ENCODE measurements at places on chromosomes 2 and 18. TPM values are rescaled to one million over a fixed set of nuclear protein-coding genes. Genes with fewer than 3 reads are reported as not detected.

Gene IMP4
- 76.5 TPM for total RNA-seq

Gene OSBPL1A
- total RNA-seq, result 40.4 TPM

Gene MTCL1
- 150 TPM for total RNA-seq

Gene CPO
- total RNA-seq, result not detected

Gene PLCL1
- 2.9 TPM for total RNA-seq

Gene PRKAG3
- not detected for total RNA-seq

Gene ABHD1
- 0.78 TPM for total RNA-seq

Gene KCNJ13
- 0.60 TPM for total RNA-seq

Gene BOK
- total RNA-seq, result 16.0 TPM

Gene GBX2
- total RNA-seq, result not detected

Gene UGT1A3
- 20.8 TPM for total RNA-seq

Gene CRYGD
- not detected for total RNA-seq

Gene ELOA2
- total RNA-seq, result not detected

Gene PARD3B
- total RNA-seq, result 31.4 TPM

Gene AGXT
- total RNA-seq, result 0.31 TPM

Gene MGAT4A
- total RNA-seq, result 63.8 TPM

Gene DSC2
- 5.1 TPM for total RNA-seq

Gene FECH
- total RNA-seq, result 13.7 TPM

Gene CTDP1
- 23.8 TPM for total RNA-seq

Gene PLEK
- total RNA-seq, result 3.7 TPM

Gene ITPRID2
- total RNA-seq, result 108 TPM

Gene CYP27C1
- total RNA-seq, result 0.73 TPM

Gene CCDC102B
- 9.1 TPM for total RNA-seq

Gene MARCO
- total RNA-seq, result 4.8 TPM

Gene IL1B
- 3.5 TPM for total RNA-seq

Gene IHH
- total RNA-seq, result not detected

Gene CHRNG
- not detected for total RNA-seq

Gene EVX2
- not detected for total RNA-seq

Gene TMEM247
- not detected for total RNA-seq

Gene C2orf72
- total RNA-seq, result 1.0 TPM
